ENCODE measurements at places on chromosomes 5 and 9. TPM values are rescaled to one million over a fixed set of nuclear protein-coding genes. Genes with fewer than 3 reads are reported as not detected.

- H3K4me3 ChIP-seq, result no peak overlapping the region
- H3K27me3 ChIP-seq, result no peaks in the 10 kb centered on the region
- no peaks in the 10 kb centered on the region for H3K36me3 ChIP-seq
- no peaks in the 10 kb centered on the region for H3K4me1 ChIP-seq
- H3K27ac ChIP-seq, result no peak overlapping the region
Measured at GRCh38 chr9:79140751-79141150, 431.0 kb upstream of the TLE4 start.

The FBP1 gene
- 2.2 TPM for total RNA-seq

The AP3S1 gene
- total RNA-seq, result 109 TPM

- no peaks in the 10 kb centered on the region for H3K4me1 ChIP-seq
- DNase-seq, result no peak
- no peak overlapping the region for H3K4me3 ChIP-seq
- H3K27me3 ChIP-seq, result no peaks in the 10 kb centered on the region
- no peak overlapping the region for H3K27ac ChIP-seq
- no peaks in the 10 kb centered on the region for H3K36me3 ChIP-seq
Measured at GRCh38 chr5:175681968-175682340, 24.1 kb downstream of the HRH2 start.

- no peak overlapping the region for H3K4me3 ChIP-seq
- H3K27me3 ChIP-seq, result no peaks in the 10 kb centered on the region
- DNase-seq, result no peak
- no peaks in the 10 kb centered on the region for H3K36me3 ChIP-seq
- no peak overlapping the region for H3K27ac ChIP-seq
Measured at GRCh38 chr5:95219411-95219810, 65.5 kb downstream of the MCTP1 start.

The PCDHGA7 gene
- 11.1 TPM for total RNA-seq
